ENCODE measurements at places on chromosomes 16 and 17.

- DNase-seq, result peak; percentile 31
Measured at GRCh38 chr17:74454197-74455024, 12.0 kb upstream of the CD300A start.

- no peak for DNase-seq
Measured at GRCh38 chr16:50309527-50310307, 43.4 kb downstream of the ADCY7 start.

- DNase-seq, result no peak
Measured at GRCh38 chr16:48113471-48113870, 42.3 kb downstream of the ABCC12 start.

GRCh38 chr17:42387661-42388380 lies 421 bp downstream of the STAT3 start:
- no peak for DNase-seq

- no peak for DNase-seq
Measured at GRCh38 chr17:61389670-61390478, 9.8 kb upstream of the TBX2 start.

DNA sequence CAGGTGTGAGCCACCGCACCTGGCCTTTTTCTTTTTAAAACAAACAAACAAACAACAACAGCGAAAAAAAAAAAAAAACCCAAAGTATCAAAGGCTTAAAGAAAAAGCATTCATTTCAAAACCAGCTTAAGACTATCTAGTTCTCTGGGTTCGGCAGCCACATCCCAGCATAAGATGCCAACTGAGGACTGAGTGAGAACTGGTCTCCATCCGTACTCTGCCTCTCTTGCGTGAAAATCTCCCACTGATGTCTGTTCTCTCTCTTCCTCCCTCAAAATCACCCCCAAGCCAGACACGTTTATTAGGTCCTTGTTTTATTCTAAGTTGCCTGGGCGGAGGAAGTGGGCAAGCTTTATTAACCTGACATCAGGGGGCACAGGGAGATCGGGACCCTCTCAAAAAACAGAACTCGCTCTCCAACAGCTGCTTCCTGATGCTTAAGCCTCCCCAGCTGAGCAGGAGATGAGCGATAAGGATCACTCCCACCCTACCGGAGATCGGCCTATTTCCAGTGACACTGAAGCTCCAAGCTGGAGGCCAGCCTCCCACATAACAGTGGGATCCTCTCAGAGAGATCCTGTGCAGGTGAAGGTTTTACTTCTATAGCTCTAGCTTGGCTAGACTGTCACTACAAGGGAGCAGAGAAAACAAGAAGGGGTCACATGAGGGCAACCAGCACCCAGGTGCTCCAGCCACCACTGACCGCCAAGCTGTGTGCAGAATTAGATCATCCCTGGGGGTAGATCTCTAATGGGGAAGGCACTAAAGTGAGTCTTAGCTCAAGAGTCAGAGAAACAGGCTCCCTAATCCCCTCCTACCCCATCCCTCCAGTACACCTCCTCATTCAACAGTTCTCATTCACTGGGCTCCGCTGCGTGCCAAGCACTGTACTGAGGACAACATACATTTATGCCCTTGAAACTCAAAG lies 13.6 kb downstream of the CDC42EP4 start:
- no peak for DNase-seq

- no peak for DNase-seq
Measured at GRCh38 chr16:27792486-27793248, 242.7 kb downstream of the KATNIP start.

GRCh38 chr16:82157836-82158235 lies 12.2 kb downstream of the MPHOSPH6 start:
- no peak for DNase-seq

GRCh38 chr17:34118564-34118963 lies 136.5 kb upstream of the CCL2 start:
- DNase-seq, result no peak

DNA sequence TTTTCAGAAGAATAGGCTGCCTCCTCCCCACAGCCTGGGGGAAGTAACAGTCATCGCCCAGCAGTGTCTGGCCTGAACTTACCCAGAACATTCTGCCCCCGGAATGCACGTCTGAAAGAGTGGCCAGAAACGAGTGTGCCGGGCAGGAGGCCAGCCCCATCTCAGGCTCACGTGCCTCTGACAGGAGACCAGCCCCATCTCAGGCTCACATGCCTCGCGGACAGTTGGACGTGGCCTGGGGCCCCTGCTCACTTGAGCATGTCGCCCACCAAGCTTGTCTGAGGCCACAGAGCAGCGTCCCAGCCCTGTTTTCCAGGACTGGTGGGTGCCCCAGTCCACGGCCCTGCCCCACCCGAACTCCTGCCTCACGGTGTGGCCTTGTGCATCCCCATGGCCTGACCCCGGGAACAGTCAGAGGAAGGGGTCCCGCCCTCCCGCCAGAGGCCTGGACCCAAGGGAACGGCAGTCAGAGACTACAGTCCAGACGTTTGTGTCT lies 16.3 kb upstream of the CDH15 start:
- DNase-seq, result no peak

DNA sequence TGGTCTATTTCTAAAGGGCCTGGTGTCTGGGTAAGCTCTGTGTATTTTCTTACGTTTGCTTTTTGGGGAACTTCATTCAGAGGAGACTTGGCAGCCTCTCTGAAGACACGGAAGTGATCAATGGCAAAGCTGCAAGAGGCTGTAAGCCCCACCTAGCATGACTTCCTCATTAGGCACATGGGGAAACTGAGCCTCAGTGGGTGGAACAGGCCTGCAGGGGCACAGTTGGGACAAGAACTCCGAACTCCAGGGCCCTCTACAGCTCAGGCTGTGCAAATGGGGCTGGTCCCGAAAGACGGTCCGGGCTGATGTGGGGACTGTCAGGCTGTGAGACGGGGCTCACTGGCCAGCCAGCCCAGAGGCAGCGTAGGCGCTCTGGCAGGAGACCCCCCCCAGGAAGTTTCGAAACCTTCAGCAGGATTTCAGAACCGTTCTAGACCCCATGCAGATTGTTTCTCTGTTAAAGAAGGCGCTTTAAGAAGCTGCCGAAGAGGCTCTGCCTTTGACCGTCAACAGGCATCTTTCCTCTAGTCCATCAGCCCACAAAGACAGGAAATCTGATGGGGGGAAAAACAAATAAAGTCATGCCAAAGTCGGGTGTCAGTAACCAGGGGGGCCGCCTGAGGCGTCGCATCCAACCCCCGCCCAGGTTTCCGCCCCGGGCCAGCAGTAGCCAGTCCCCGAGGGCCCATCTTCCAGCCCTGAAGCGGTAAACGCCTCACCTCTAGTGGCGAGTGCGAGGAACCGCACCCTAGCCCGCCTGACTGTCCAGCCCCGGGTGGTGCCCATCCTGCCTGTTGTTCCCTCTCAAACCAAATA lies 79.8 kb upstream of the TBC1D3K start:
- no peak for DNase-seq

DNA sequence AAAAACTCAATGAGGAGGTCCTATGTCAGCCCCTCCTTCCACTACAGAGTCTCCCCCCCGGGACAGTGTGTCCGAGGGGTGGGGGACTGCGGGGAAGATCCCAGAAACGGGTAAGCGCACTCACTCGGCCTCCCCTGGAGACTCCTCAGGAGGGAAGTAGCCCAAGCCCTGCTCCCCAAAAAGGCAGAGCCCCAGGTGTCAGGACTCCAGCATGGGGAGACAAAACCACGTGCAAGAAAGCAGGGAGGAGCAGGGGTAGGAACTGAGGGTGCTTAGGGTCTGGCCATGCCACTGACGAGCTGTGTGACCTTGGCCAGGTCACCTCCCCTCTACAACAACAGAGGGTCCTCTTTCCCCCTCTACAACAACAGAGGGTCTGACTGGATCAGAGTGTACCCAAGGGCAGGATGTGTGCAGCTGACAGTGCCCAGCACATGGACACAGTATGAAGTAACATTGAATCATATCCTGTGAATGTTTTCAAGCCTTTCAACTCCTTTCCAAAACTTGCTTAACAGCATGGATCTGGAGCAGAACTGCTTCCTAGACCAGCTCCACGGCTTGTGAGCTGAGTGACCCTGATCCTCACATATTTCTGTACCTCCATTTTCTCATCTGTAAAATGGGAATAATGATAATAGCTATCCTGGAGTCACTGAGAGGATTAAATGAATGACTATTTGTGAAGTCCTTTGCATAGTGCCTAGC lies 2.1 kb upstream of the NAGS start:
- no peak for DNase-seq

GRCh38 chr16:22366371-22366770 lies 8.0 kb downstream of the CDR2 start:
- DNase-seq, result no peak

- no peak for DNase-seq
Measured at GRCh38 chr17:8574687-8575086, 55.8 kb downstream of the MYH10 start.

DNA sequence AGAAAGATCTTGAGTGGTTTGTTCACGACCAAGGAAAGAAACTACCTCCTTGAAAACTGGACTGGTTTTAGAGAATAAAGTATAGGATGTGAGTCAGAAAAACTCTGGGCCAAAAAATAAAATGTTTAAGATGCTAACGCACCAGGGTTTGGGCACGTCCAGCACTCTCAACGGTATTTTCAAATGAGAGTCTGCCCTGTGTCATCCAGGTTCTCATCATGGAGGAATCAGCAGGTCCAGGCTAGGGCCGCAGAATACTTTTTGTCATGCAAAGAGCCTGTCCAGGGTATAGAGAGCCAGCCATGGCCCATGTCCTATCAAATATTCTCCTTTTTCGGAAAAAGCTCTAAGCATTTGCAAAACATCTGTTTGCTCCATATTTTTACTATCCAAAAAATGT lies 2.4 kb downstream of the NXN start:
- no peak for DNase-seq

DNA sequence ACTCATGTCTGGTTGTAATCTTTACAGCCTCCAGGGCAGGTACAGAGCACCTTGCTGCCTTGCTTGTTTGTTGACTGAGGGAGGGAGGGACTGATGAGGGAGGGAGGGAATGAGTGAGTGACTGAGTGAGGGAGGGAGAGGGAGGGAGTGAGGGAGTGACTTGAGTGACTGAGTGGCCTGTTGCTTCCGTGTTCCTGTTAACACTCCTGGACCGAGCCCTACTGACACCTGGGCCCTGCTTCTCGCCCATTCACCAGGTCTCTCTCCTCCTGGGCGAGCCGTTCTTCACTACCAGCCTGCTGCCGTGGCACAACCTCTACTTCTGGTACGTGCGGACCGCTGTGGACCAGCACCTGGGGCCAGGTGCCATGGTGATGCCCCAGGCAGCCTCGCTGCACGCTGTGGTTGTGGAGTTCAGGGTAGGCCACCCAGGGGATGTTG lies 41.2 kb downstream of the PRMT7 start:
- no peak for DNase-seq

DNA sequence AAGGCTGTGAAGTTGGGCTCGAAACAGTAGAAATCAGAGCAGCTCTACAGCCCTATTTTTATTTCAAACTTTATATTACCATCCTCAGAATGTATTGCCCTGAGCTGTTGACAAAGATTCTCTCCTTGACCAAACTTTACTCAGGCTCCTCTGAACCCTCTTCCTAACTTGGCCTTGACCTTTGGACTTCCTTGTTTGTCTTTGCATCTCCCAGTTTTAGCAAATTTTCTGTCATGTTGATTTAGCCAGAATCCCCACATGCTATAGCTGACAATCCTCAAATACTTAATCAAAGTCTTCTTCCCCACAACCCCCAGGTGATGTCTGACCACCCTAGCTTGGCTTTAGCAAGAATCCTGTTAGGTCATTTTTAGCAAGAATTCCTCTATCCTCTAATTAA lies 87.4 kb upstream of the GRIN2A start:
- no peak for DNase-seq

GRCh38 chr17:83151056-83151441 lies 71.6 kb downstream of the METRNL start:
- DNase-seq, result no peak

DNA sequence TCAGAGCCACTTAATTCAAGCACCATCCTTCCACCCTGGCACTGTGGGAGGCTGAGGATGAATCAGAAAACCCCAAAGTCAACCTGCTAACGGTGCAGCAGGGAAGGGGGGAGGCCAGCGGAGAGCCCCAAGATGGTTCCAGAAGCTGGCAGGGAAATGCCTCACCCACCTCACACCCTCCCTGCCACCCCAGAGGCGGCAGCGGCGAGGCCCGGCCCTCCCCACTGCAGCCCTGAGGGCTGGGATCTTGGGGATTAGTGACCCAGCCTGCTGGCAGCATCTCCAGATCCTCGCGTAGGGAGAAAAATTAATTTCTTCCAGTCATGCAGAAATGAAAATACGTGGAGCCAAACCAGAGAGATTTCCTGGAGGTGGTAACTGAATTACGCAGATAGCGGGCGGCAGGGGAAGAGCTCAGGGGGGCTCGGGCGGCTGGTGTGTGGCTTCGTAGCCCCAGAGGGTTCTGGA lies 38.2 kb downstream of the CBFA2T3 start:
- peak; percentile 24 for DNase-seq

DNA sequence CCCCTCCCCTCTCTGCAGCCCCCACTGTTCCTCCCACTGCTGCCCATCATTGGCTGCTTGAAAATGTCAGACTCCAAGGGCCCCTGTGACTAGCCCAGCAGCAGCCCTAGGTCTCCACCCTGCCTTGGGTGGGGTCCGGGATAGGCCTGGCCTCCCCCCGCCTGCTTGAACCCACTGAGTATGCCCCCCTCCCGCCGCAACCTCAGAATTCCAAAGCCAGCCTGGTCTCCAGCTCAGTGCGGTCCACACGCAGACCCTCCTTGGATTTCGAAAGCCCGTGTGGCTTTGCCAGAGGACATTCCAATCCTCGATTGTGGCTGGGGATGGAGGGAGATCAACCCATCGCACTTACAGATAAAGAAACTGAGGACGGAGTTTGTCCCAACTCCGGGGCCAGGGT lies 6.4 kb downstream of the DPEP1 start:
- no peak for DNase-seq

- DNase-seq, result no peak
Measured at GRCh38 chr17:37841232-37841631, 83.0 kb upstream of the TBC1D3K start.

- no peak for DNase-seq
Measured at GRCh38 chr16:74901606-74902005, 83.3 kb downstream of the WDR59 start.

DNA sequence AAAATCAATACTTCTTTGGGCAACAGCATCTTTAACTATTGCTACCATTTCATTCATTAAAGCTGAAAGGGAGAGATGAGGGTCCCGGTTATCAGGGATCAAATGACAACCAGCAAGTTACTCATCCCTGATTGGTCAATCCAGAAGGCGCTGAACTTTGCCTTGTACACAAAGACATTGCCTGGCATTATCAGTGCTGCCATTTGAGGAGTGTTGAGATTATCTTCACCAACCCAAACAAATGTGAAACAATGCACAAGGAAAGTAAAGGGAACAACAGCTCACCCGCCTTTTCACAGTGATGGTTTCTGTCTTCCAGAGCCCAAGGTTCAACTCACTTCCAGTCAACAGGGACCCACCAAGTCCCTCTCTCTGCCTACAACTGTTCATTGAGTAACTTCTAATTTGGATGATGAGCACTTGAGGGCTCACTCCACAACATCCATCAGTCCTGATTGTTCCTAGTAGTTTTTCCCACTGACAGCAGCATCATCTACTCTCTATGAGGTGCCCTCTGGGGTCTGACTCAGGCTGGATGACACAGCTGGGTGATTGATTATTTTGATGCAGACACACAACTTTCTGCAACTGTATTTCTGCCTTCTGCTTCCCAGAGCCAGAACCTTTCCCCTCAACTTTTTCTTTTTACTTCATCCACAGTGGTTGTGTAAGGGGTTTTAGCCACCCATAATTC lies 32.0 kb downstream of the LYRM9 start:
- DNase-seq, result no peak

- DNase-seq, result no peak
Measured at GRCh38 chr17:79169366-79169765, 94.7 kb downstream of the ENGASE start.

- DNase-seq, result no peak
Measured at GRCh38 chr17:82956726-82957468, 117.1 kb upstream of the ZNF750 start.

- no peak for DNase-seq
Measured at GRCh38 chr16:50684823-50685461, 3.8 kb upstream of the SNX20 start.

Measured in nucleus accumbens (tissue), 56 donors.